Left renal cortex interstitium (tissue), 4 donors: ENCODE measurements at places on chromosomes 6 and 20.

GRCh38 chr6:148293181-148293995 is 49.2 kb upstream of the SASH1 start:
- DNase-seq, result no peak

GRCh38 chr6:613981-614380 is 42.9 kb downstream of the HUS1B start:
- no peak for DNase-seq

DNA sequence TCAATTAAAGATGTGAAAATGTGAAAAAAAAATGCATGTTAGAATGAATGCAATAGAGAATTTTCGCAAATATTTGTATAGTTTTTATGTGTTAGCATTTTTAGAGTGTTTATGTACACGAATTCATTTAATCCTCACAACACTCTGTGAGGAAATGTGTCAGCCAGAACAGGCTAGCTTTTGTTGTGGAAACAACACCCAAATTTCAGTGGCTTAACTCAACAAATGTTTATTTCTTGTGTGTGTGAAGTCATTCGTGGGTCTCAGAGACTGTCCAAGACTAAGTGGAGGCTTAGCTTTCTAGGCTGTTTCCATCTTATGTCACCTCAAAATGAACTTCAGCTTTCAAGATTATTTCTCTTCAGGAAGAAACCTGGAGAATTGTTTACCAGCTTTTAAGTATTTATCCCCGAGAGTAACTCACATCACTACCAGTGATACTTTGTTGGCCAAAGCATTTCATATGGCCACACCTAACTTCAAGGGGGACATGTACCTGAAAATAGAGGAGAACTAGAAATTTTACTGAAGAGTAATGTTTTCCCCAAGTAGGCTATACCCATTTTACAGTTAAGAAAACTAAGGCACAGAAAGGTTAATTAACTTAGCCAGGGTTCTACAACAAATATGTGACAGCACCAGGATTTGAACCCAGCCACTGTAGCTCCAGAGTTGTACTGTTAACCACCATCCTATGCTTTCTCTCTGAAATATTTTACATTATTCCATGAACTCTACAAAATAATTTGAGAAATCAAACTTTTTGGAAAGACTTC is 306.1 kb downstream of the QKI start:
- DNase-seq, result no peak

GRCh38 chr20:6038256-6038655 is 15.6 kb downstream of the LRRN4 start:
- no peak for DNase-seq

DNA sequence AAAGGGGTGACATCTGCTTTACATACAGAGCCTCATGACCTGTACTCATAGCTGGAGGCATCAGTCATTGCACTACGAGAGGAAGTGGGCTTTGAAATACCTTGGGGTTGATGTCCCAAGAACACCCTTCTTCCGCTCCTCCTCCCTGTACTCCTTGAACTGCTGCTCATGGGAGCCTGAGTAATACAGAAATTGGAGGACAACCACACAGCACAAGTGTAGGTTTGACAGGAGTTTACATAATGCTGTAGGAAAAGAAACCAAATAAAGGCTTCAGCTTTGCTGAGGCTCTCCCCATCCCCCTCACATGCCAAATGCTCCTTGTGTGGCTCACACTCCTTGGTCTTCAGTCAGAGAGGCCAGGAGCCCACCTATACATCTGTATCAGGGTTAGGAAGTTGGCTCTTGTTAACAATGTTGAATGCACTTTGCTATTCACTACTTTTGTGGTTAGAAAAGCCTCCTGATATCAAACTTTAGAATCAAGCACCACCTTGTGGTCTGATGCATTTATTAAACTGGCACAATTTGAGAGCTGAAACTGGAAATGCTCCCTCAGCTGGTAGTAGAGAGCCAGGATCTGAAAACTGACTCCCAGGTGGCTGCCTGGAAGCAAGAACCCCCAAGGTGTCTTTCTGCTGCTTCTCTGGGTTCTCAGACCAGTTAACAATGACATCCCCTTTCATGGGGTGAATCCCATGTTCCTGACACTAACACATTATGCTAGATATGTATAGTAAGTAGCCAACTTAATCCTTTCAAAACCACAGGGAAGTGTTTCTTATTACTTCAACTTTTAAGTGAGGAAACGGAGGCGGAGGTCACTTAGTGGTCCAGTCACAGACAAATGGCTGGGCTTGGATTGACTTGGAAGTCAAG is 56.2 kb upstream of the EDN1 start:
- DNase-seq, result peak; percentile 56

DNA sequence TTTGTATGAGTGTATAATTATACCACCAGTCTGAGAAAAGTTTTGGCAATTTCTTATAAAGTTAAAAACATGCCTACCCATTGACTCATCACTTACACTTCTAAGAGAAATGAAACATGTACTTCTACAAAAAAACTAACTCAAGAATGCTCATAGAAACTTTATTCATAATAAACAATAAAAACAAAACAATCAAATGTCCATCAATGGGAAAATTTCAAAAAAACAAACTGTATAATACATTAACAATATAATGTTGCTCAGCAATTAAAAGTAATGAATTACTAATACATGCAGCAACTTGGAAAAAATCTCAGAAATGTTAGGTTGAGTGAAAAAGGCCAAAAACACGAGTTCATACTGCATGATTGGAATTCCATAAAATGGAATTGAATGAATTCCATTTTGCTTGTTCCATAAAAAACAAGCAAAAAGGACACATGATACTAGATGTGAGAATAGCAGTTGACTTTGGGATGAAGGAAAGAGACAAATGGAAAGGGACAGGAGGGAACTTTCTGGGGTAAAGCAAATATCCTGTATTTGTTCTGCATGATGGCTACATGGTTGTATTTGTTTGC is 726.6 kb downstream of the RFPL4B start:
- DNase-seq, result no peak

- DNase-seq, result no peak
Observed at GRCh38 chr20:48826883-48827771, 672 bp downstream of the PREX1 start.

DNA sequence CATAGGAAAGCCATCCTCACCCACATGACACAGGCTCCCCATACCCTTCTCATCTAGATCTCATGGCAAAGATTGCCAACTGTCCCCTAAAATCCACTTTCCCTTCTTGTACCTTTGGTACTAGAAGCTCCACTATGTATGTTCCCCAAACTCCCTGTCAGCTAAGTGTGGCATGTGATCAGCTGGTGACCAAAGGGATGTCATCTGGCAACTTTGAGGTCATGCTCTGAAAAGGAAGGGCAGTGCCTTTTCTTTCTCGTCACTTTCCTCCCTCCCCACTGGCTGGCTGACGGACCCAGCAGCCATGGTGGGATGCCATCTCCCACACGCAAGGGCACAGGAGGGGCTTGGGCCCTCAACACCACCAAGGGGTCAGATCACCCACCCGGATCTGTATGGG is 23.8 kb upstream of the TAF8 start:
- no peak for DNase-seq

GRCh38 chr6:24378473-24379097 is 20.7 kb upstream of the DCDC2 start:
- no peak for DNase-seq

- DNase-seq, result no peak
Observed at GRCh38 chr20:46085179-46085851, 4.4 kb downstream of the NCOA5 start.

DNA sequence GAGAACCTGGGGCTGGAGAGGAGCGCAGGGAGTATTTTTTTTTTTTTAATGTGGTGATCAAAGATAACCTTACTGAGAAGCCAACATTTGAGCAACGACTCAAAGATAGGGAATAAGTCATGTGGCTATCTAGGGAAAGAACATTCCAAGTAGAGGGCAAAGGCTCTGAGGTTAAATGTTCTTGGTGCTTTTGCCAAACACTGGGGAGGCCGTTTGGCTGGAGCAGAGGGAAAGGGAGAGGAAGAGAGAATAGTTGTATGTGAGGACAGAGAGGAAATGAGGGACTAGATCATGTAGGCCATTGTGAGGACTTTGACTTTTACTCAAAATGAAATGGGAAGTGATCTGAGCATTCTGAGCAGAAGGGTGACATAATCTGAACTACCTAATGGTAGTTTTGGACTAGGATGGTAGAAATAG is 27.8 kb downstream of the ACSS2 start:
- DNase-seq, result no peak

GRCh38 chr6:100101644-100102043 is 107.6 kb upstream of the MCHR2 start:
- no peak for DNase-seq

DNA sequence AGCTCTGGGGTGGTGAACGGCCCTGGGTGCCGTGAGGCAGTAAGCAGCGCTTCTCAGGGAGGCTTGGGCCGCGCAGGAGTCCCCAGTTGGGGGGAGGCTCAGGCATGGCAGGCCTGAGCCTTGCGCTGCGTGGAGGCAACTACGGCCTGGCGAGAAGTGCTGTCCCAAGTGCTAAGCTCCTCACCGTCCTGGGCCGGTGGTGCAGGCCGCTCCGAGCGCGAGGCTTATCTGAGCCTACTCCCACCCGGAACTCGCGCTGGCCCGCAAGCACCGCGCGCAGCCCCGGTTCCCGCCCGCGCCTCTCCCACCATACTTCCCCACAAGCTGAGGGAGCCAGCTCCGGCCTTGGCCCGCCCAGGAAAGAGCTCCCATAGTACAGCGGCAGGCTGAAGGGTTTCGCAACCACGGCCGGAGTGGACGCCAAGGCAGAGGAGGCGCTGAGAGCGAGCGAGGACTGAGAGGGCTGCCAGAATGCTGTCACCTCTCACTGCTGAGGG is 1.8 kb upstream of the WRNIP1 start:
- no peak for DNase-seq

DNA sequence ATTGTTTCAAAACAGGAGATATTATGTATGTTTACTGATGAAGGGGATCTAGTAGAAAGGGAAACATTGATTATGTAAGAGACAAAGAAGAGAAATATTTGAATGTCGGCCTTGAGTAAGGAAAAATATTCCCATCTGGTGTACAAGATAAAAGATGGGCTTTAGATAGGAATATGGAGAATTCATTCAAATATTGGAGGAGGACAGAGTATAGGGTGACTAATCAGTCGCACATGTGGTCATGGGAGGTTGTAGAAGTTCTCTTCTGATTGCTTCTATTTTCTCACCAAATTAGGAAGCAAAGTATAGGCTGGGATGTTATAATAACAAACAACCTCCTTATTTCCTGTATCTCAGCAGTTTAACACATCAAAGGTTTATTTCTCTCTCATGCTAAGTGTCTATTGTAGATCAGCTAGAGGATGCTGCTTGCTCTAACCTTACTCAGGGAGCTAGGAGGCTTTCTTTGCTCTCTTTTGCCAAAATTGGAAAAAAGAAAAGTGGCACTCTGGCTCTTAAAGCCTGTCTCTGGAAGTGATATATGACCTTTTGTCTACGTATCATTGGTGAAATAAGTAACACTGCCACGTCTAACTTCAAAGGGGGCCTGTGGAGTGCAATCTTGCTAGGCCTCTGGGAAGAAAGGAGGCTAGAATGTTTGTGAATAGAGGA is 1.2 kb upstream of the HDDC2 start:
- no peak for DNase-seq

GRCh38 chr6:69825904-69826303 is 29.1 kb upstream of the LMBRD1 start:
- no peak for DNase-seq

DNA sequence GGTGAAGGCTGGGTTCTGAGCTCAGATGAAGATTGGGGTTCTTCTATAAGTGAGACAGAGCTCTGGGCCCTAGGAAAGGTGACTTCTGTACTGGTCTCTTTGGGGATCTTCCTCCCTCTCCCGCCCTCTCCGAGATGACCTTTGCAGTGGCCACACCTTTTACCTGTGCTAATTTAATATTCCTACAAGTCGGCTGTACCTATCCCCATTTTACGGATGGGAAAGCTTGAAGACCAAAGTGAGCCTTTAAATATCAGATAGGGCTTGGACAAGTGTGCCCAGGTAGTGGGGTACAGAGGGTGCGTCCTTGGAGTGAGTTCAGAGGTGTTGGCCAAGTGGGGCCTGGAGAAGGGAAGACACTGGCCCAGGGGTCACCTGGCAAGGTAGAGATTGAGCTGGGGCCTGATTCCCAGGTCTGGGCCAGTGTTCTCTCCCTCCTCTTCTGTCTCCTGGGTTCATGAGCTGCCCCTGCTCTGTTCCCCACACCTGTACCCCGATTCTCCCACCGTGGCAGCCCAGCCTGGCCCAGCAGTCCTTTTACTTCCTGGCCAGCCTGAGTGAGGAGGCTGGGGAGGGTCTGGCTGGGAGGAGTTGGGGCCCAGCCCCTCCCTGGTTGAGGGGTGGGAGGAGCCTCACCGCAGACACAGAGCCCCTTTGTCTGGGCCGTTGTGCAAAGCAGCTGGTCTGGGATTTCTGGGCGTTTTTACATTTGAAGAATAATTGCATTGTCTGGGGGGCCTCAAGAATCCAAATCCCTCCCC is 152.1 kb upstream of the RNF24 start:
- no peak for DNase-seq

DNA sequence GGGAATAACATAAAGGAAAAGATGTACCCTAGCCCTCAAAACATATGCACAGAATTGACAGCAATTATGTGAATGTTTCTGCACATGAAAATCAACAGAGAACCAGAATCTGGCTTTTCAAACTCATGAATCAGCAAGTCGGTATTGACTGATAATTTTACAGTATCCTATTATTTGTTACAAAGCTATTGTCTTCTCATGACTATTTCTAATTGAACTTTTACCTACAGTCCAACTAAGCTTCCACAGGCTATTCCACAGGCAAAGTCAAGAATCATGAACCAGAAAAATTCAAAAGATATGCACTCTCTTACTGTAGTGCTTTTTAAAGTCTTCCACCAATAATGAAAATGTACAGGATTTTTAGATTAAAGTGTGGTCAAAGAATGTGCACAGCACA is 49.1 kb upstream of the DST start:
- DNase-seq, result no peak

DNA sequence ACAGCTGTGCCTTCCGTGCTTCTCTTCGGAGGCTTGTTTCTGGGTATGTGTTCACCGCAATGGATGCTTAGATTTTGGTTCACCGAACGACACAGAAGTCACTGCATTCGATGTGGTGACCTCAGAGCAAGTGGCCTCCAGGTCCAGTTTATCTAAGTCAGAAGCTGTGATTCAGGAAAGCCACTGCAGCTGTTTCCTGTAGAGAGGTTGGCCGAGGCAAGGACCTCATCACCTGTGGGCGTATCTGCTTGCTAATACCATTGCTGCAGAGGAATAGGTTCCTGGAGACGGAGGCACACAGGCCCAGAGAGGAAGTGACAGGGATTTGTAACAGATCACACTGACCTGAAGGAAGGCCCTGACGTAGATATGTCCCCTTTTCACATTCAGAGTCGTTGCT is 82.7 kb downstream of the FARS2 start:
- no peak for DNase-seq

DNA sequence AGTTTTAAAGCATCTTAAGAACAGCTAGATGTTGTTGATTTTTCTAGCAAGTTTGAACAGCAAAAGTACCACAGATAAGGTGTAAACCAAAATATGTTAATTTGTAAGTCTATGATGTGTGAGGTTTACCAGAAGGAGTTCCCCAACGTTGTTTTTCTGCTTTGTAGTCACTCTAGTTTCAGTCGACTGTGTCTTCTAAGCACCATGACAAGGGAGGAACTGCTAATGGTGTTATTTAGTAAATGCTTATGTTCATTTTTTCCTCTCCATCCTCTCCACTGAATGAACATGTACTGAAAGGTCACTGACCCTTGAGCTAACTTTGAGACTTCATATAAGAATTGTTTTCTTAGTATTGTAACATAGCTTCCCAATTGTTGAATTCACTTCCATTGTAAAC is 3.0 kb downstream of the ENPP3 start:
- no peak for DNase-seq
